ENCODE measurements at places on chromosomes 12 and 14.

GRCh38 chr14:90576581-90576980 is 179.8 kb downstream of the CALM1 start:
- no peak for DNase-seq

GRCh38 chr14:34912182-34912581 is 37.0 kb upstream of the BAZ1A start:
- no peak for DNase-seq

GRCh38 chr14:104421892-104422828 is 157.4 kb upstream of the C14orf180 start:
- no peak for DNase-seq

DNA sequence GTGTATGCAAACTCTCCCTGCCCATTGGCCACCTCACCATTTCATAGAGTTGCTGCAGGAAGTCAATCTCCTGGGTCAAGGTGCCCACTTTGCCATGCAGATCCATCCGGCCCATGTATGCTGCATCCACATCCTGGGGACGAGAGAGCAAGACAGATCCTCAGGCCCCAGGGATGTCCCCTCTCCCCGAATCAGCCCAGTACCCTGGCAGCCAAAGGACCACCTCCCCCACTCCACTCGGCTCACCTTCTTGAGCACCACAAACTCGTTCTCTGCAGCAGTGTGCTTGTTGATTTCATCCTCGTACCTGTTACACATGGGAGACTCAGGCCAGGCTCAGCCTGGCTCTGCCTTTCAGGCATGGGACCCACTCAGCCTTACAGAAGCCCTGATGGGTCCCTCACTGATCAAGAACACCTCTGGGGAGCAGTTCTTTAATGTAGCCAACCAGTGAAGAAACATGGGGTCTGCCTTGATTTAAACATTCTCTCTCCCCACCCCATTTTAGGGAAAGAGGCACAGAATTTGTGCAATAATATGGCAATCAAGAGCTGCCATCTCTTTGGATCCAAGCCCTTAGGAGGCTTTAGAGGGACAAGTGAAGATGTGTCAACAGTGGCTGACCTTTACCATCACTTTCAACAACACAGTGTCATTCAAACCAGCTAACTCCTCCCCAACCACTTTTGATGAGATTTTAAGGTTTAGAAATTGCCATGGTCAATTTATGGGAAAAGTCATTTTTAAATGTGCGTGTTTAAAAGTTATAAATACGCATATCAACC is 3.9 kb downstream of the KRT79 start:
- no peak for DNase-seq

DNA sequence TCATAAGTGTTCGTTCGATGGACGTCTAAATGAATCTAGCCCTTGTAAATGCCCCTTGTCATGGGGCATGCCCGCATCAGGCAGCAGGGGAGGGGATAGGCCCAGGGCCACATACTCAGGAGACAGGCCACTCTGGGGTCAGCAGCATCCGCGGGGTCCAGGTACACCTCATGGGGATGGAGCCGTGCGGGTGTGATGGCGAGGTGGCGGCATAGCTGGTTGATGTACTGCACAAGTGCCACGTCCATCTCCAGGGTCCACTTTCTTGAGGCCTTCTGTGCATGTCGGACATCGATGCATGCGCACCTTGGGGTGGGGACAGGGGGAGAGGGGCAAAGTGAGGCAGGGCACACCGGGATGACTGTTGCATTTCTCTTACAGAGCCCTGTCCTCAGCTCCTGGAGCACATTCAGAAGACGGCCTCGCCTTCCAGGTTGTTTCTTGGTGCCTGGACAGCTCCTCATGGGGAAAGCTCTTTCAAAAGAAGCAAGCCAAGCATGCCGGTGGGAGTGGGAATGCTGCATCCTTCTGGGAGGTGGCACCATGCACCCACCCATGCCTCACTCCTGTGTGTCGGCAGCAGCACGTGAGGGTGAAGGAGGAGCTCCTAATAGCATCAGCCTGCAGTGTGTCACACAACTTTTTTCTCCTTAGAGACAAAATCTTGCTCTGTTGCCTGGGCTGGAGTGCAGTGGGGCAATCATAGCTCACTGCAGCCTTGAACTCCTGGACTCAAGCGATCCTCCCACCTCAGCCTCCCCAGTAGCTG is 47.4 kb downstream of the TRAFD1 start:
- DNase-seq: no peak

DNA sequence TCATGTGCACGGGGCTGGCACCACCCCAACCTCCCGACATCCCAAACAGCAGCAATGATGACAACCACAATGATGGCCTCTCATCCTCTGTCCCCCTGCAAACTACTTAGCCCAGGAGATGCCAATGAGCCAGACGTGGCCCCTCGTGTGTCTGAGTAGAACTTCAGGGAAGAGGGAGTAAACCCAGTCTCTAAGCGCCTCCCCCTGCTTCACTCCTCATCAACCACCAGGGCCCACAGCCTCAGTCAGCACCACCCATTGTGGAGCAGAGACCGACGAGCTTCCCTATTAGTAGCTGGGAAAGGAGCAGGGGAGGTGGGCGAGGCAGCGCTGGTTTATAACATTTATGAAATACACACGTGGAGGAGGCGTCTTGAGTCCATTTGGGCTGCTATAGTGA is 182.7 kb upstream of the SFSWAP start:
- no peak for DNase-seq

- no peak for DNase-seq
Measured at GRCh38 chr12:1799051-1799881, 21.1 kb upstream of the LRTM2 start.

- no peak for DNase-seq
Measured at GRCh38 chr12:52805000-52805399, 8.9 kb downstream of the KRT4 start.

DNA sequence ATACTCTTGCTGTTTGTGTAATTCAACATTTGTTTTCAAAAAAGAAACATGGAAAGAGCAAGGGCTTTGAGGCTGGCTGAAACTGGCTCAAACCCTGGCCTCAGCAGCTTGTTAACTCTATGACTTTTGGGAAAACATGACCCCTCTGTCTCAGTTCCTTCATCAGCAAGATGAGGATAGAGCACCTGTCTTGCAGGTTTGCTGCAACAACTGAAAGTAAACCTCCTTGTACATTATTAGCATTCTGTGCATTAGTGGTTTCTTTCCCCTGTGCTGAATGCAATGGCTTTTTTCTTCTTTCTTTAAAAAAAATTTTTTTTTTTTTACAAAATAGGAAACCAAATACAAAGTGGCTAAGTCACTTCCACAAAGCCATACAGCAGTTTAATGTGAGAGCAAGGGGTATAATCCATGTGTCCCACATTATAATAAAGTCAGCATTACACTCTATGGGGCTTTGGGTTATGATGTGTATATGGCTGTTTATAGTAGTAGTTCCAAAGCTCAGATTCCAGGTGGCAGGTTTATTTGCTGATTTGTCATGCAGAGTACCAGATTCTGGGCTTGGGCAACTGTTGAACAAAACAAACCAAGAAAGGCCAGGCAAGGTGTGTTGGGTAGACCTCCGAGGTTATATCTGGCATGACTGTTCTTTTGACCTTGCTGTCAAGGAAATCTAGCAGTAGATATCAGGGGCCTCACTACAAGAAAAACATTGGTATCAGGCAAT is 194.5 kb upstream of the CNOT2 start:
- no peak for DNase-seq

GRCh38 chr14:72731252-72732020 is 162.5 kb downstream of the DPF3 start:
- DNase-seq: no peak

- no peak for DNase-seq
Measured at GRCh38 chr14:68113343-68113930, 293.9 kb downstream of the RAD51B start.

GRCh38 chr12:52191841-52192791 is at the start of gene KRT80:
TSS of gene KRT80 (minus strand) at chr12:52192014. CDS start at chr12:52191902, 112 bp downstream.
- DNase-seq: peak; percentile 43

DNA sequence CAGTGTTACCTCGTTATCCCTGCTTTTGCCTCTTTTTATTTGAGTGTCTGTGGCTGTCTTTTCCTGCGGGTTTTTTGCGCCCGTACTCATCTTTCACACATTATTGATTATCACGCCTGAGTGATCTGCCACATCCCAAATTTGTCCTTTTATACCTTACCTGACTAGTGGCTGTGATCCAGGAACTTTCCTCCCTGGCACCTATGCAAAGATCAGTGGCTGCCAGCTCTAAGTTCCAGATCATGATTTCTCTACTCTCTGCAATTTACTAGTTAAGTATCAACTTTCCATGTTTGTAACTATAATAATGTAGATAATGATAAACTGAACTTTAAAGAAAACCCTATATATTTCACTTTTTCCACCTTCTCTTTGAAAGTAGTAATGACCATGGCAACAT is 36.9 kb downstream of the PLEKHA5 start:
- DNase-seq: no peak
